ENCODE measurements at places on chromosomes 16 and 17. TPM values are rescaled to one million over a fixed set of nuclear protein-coding genes. Genes with fewer than 3 reads are reported as not detected.

SDF2 gene
- polyA plus RNA-seq = 39.5 TPM

SPATA32 gene
- not detected for polyA plus RNA-seq

FA2H gene
- polyA plus RNA-seq = 0.22 TPM

KRT12 gene
- 0.31 TPM for polyA plus RNA-seq

BCAR1 gene
- 69.4 TPM for polyA plus RNA-seq

KRT20 gene
- polyA plus RNA-seq = not detected

OR4D1 gene
- 0.05 TPM for polyA plus RNA-seq

KRT17 gene
- 13.9 TPM for polyA plus RNA-seq

DNA sequence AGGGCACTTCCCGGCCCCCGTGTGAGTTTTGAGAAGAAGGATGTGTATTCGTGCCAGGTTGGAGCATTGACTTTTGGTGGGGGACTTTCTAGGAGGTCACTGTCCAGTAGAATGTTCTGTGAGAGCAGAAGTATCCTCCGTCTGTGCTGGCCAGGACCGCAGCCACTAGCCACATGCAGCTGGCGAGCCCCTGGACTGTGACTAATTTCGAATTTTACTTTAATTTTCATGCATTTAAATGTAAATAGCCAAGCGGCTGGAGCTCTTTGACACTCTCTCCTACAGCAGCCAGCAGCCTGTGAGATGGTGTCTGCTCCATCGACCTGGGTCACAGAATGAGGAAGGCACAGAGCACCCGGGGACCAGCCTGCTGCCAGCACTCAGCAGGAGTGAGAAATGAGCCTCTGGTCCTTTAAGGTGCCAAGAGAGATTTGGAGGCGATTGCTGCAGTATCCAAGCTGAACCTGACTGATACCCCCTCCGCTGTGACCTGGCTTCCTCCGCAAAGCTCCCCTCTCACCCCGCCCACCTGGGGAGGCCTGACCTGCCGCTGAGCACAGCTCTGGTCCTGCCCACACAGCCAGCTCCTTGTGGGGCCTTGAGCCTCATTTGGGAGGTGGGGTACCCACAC, 7.8 kb downstream of the ATP2A3 start:
- no peak for DNase-seq

GRCh38 chr16:13298666-13299065, 397.3 kb downstream of the SHISA9 start:
- no peak for DNase-seq

DNA sequence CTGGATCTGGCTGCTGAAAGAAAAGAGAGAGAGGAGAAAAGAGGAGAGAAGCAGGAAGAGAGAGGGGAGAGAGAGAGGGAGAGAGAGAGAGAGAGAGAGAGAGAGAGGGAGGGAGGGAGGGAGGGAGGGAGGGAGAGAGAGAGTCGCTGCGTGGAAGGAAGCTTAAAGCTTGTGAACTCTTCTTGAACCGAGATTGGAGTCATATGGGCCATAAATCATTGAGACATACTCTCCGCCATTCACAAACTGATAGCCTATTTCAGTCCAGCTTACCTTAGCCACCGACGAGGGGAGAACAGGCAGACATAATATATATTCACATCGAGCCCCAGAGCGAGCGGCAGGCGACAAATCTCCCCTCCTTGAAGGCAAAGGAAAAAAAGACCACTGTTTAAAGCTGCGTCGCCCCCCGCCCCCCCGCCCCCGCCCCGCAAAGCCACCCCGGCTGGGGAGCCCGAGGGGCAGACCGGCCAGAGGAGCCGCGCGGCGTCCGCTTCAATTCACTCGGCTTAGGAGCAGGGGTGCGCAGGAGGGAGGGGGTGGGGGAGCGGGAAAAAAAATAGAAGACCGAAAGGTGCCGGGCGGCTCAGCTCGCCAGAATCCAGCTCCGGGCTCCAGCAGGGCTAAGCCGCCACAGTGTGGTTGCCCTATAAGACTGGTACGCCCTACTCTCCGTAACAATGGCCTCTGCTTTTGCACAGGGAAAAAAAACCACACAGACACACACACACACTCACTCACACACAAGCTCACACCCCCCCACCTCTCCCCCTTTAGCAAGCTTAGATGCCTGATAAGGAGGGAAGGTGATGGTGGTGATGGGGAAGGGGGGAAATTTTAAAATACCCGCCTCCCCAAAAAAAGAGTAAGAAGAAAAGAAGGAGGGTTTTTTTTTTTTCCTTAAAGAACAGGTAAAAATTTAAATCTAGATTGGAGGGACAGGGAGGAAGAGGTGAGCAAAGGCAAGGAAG, 10.6 kb upstream of the HOXB2 start:
- DNase-seq = no peak

GRCh38 chr17:8949061-8949661, 16.3 kb downstream of the PIK3R5 start:
- no peak for DNase-seq

- DNase-seq = no peak
These were observed 15.8 kb upstream of the CAVIN1 start for GRCh38 chr17:42438600-42439567.

DNA sequence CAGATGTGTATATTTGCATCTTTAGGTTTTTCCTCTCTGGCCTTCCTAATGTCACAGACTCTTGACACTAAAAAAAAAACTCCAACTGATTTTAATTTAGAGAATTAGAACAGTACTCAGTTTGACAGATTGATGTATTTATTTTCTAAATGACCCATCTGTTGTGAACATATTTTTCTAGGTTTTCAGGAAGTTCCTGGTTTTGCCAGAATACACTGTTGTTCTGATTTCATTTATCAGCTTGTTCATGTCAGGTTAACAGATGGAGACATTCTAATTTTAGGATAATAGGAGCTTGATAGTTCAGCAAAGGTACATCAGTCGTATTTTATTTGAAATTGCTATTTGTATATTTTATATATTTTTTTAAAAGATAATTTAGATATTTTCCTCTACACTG, 133.4 kb downstream of the TANC2 start:
- no peak for DNase-seq

DNA sequence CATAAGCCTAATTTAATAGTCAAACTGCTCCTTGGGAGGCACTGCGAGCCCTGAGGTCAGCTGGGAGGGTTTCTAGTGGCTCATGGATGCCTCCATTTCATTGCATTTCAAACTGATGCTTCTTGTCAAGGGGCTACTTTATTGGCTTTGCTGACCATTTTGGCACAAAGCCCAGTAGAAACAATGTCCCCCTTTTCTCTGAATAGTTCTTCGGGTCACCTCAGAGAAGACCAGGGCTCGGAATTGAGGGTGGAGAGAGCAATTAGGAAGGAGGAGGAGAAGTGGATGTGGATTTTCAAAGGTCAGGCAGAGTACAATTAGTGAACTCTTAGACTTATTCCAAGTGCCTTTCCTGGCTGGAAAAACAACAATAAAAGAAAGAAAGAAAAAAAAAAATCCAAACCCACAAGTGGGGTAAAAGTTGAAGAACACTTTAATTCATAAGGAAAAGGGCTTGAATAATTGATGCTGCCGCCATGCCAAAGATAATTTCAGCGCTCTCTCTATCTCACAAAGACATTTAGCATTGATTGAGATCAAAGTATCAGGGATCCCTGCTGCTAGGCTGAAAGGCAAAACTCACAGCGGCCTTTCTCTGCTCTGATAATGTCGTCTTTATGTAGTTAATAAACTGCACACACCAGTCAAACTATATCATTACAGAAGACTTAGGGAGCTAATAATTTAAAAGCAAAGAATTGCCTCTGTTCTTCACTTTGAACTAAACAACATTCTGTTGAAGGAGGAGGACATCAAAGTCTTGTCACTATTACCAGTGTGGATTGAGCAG, 122.7 kb downstream of the RGS9 start:
- DNase-seq = no peak

DNA sequence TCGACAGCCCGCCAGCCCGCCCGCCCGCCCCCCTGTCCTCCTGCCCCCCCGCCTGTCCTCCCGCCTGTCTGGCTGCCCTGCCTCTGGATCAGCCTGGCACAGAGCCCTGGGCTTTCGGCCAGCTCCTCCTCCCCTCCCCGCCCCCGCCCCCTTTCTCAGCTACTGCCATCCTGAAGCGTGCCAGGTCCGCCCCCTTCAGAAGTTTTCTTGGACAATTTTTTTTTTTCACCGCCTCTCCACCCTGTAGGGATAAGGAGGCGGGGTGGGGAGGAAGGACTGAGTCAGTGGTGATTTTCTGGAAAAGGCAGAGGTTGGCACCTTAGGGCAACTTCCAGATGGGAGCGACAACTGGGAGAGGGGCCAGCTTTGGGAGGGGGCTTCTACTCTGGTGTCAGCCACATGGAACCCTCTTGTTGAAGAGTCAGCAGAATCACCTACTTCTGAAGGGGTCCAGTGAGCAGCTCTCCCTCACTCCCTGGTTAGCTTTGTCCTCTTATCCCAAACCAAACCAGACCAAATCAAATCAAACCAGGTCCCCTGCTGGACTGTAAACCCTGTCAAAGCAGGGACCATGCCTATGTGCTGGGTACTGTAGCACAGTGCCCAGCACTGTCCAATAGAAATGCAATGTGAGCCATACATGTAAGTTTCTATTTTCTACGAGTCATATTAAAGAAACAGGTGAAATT, 19.7 kb downstream of the IGF2BP1 start:
- DNase-seq = no peak

- DNase-seq = no peak
These were observed 477 bp downstream of the CFAP20 start for GRCh38 chr16:58128711-58129096.

- no peak for DNase-seq
These were observed 4.9 kb upstream of the ZG16B start for GRCh38 chr16:2825049-2825742.

- DNase-seq = no peak
These were observed 10.7 kb upstream of the WDR45B start for GRCh38 chr17:82658796-82659452.

- no peak for DNase-seq
These were observed 963 bp upstream of the APRT start for GRCh38 chr16:88812513-88813268.

- peak; percentile 23 for DNase-seq
These were observed 14.6 kb upstream of the CNGB1 start for GRCh38 chr16:57985204-57986181.

DNA sequence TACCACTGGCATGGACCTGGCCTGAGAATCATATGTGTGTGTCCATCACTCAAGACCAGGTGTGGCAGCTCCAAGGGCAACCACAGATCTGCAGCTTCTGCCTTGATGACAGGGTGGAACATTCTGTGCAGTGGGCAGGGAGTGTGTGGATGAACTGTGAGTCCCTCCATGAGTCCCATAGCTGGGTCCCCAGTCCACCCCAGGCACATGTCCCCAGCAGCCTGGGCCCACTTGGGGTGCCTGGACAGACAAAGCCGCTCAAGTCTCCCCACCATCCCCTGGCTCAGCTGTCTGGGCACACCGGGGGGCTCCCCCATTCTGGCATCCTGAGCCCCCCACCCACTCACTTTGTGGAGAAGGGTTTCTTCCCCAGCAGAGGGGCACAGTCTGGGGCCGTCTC, 4.6 kb upstream of the KRT16 start:
- DNase-seq = no peak

DNA sequence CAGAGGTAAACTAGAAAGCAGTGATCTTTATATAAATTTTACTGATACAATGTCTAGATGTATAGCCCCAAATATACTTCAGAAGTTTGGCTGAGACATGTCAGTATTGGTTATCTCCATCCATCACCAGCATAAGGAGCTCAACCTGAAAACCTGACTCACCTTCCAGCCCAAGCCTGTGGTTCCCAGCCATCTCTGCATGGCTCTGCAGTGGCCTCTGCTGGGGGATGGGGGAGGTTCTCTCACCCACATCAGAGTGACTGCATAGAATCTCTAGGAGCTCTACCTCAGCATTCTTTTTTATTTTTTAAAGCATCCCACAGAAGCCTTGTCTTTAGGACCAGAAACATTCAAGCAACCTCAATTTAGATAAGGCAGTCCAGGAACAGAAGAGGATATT, 27.3 kb downstream of the USP7 start:
- DNase-seq = no peak

Measured in hindlimb muscle (tissue), 1 donor.